H1 (cell line): ENCODE measurements at places on chromosomes 2 and 18. TPM values are rescaled to one million over a fixed set of nuclear protein-coding genes. Genes with fewer than 3 reads are reported as not detected.

Gene ATOH8
- total RNA-seq, result 0.50 and 0.54 TPM in 2 replicates

DNA sequence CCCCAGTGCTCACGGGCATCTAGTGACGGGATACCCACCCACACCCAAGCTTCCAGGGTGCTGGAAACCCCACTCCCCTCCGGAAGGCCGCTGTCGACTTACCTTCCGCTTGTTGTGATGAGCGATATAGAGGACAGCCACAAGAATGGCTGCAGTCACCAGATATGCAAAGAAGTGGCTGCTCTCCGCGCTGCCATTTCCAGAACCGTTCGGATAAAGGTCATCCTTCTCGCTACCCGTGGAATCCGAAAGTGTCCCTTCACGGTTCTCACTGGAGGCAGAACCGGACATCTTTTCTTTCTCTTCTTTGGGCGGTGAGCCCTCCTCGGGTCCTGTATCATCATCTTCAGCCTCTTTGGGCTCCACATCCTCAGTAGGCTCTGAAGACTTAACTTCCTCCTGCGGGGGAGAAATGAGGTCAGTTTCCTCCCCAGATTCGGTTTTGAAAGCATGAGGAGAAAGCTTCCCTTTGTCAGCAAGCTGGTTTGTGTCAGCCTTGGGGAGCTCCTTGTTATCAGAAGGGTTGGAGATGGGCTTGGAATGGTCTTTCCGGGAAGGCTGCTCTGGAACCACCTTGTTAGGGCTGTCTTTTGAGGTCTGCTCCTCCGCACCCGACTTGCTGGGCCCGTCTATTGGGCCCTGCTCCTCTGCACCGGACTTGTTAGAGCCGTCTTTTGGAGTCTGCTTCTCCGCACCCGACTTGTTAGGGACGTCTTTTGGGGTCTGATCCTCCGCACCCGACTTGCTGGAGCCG lies 1.2 kb downstream of the TGOLN2 start:
- no peak for DNase-seq

GRCh38 chr2:173652767-173653431 lies 298.2 kb downstream of the CDCA7 start:
- DNase-seq, result no peak

Gene CXCR4
- total RNA-seq, result 1.3 and 1.8 TPM in 2 replicates

Gene ALPG
- total RNA-seq, result 0.56 and 0.75 TPM in 2 replicates
